ENCODE measurements at places on chromosomes 4 and X.

GRCh38 chr4:48100256-48100655, 33.8 kb downstream of the TXK start:
- no peak for DNase-seq

GRCh38 chrX:132742246-132742645, 216.2 kb downstream of the HS6ST2 start:
- no peak for DNase-seq

GRCh38 chr4:186628058-186628711, 72.8 kb upstream of the MTNR1A start:
- no peak for DNase-seq

GRCh38 chrX:103883533-103883932, 51.5 kb upstream of the RAB9B start:
- DNase-seq = no peak

DNA sequence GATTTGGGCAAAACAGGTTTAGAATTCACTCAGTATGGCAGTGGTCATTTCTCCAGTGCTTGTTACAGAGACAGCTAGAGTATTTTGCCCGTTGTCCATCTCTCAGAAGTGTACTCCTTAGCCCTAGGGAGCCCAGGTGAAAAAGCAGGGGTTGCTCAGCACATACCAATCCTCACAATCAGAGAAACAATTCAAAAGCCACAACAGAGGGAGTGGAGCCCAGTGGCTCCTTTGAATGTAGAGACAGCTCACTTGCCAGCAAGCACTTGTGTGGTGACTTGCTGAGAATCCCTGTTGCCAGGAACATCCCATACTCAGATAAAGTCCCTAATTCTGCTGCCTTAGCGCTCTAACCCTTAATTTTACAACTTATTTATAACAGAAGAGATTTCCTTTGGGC, 1488.3 kb downstream of the RPA4 start:
- DNase-seq = no peak

GRCh38 chrX:69032601-69033000, 132.7 kb downstream of the PJA1 start:
- no peak for DNase-seq

DNA sequence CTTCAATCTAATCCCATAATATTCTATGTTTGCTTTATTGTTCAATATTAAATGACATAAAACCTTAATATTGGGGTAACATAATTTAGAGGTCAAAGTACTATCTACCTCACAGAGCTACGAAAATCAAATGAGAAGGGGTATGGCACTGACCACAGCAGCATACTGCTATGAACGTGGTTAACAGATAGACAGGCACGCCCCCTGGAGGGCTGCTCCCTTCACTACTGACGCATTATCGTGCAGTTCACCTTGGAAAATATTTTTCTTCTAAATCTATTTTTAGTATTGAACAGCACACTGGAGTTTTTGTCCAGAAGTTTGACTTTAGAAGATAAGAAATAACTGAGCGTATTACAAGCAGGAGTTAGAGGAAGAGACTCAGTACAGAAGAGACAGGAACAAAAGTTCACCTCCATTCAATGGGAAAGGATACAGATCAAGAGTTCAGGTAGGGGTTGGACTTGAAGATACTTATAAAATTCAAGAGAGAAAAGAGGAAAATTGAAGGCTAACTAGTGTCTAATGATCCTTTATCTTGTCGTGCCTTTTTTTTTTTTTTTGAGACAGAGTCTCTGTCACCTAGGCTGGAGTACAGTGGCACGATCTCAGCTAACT, 22.7 kb downstream of the MAP9 start:
- peak; percentile 7 for DNase-seq

DNA sequence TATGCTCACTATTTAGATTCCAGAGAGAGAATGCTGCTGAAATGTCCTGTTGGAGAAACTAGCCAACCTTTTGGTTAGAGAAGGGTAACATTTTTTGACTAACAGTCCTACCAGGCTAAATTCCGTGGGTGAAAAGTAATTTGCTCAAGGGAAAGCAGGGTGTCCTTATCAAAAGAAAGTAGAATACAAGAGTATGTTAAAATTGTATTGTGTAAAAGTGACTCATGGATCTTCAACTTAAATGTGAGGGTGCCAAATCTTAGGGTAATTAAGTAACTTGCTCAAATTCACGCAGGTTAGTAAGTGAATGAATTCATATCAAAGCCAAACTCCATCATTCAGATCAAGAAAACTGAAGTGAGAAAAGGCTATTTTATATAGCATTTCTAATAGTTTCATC, 81.7 kb downstream of the PCDH7 start:
- DNase-seq = no peak

GRCh38 chrX:30627818-30628652, 25.2 kb upstream of the GK start:
- no peak for DNase-seq

- DNase-seq = peak; percentile 28
These were observed 43.7 kb downstream of the MAGEA9 start for GRCh38 chrX:149825424-149825823.

DNA sequence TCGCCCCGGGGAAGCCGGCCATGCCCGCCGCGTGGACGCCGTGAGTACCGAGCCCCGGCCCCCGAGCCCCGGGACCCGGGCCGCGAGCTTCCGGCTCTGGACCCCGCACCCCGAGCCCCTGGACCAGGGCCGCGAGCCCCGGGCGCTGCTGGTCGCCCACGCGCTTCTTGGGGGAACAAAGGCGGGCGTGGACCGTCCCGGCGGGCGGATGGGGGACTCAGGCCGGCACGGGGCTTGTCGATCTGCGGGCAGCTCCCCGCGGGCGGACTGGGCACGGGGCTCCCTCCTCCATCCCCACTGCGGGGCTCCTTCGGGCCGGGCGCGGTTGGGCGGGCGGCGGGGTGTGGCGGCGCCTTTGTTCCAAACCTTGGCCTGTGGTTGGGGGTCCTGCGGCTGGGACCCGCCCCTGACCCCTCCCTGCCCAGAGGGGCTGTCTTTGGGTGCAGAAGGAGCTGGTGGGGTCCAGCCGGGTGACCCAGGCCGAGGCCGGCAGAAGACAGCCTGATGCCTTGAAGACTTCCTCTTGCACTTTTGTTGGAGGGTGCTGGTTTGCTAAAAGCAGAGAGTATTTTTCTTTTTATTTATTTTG, 25.2 kb upstream of the ADD1 start:
- no peak for DNase-seq

DNA sequence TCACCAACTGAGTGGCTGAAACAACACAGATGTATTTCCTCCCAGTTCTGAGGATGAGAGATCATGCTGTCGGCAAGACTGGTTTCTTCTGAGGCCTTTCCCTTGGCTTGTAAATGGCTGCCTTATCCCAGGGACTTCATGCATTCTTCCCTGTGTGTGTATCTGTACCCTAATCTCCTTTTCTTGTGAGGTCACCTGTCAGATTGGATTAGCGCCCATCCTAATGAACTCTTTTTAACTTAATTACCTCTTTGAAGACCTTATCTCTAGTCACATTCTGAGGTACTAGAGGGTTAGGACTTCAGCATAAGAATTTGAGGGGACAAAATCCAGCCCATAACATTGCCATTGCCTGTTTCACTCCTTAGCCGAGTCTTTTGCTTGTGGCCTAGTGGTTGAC, 59.5 kb upstream of the TMEM150C start:
- no peak for DNase-seq

GRCh38 chrX:5702890-5703289, 525.8 kb downstream of the NLGN4X start:
- DNase-seq = no peak

GRCh38 chr4:7352486-7352885, 82.2 kb downstream of the PSAPL1 start:
- no peak for DNase-seq

DNA sequence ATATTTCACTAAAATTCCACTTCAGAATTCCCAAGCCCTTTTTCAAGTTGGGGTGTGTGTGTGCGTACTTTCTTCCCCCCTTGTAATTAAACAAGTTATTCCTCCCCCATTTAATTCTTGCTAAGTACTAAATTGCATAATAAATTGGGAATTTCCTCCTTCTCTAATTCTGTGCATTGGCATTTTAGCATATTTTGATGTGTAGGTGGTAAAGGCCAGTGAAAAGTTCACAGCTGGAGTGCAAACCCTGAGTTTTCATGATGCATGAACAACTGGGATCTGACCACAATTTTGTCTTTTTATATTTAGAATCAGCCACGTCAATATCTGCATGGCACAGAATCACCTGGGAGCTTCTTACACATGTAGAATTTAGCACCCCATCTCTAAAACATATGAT, 18.5 kb downstream of the ANXA3 start:
- DNase-seq = no peak

DNA sequence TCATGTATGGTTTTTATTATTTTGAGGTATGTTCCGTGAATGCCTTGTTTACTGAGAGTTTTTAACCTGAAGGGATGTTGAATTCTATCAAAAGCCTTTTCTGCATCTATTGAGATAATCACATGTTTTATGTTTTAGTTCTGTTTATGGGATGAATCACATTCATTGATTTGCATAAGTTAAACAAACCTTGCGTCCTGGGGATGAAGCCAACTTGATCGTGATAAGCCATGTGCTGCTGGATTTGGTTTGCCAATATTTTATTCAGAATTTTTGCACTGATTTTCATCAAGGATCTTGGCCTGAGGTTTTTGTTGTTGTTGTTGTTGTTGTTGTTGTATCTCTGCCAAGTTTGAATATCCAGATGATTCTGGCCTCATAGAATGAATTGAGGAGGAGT, 43.8 kb downstream of the CDX4 start:
- no peak for DNase-seq

DNA sequence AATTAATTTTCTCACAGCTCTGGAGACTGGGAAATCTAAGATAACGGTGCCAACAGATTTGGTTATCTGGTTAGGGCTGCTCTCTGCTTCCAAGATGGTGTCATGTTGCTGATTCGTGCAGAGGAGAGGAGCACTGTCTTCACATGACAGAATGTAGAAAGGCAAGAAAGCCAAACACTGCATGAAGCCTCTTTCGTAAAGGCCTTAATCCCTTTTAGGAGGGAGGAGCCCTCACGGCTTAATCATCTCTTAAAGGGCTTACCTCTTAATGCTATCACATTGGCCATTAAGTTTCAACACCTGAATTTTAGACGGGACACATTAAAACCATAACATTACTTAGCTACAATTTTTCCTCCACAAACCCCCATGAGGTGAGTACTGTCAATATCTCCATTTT, 174.1 kb downstream of the COX18 start:
- no peak for DNase-seq

GRCh38 chr4:123974386-123975149, 578.0 kb downstream of the SPRY1 start:
- no peak for DNase-seq

- DNase-seq = no peak
These were observed 189.6 kb downstream of the FRMPD4 start for GRCh38 chrX:12327836-12328235.

DNA sequence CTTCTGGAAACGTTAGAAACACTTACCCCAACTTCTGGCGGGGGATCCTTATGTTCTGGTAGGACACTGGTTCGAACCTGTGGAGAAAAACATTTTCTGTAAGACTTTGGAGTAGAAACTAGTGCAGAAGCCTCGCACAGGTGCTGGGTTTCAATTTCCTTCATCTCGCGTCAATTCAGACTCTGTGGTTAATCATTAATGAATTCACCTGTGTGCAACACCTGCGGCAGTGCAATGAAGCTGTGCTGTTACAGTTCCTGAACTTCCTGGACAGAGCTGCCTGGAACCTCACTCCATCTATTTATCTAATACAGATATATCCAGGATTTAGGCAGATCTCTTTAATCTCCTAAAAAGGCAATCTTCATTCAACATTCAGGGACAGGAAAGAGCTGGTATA, 531.4 kb downstream of the INPP4B start:
- no peak for DNase-seq

GRCh38 chrX:73964579-73964978, 339.4 kb upstream of the ZCCHC13 start:
- no peak for DNase-seq

- DNase-seq = no peak
These were observed 41.1 kb upstream of the PPARGC1A start for GRCh38 chr4:23930750-23931488.

DNA sequence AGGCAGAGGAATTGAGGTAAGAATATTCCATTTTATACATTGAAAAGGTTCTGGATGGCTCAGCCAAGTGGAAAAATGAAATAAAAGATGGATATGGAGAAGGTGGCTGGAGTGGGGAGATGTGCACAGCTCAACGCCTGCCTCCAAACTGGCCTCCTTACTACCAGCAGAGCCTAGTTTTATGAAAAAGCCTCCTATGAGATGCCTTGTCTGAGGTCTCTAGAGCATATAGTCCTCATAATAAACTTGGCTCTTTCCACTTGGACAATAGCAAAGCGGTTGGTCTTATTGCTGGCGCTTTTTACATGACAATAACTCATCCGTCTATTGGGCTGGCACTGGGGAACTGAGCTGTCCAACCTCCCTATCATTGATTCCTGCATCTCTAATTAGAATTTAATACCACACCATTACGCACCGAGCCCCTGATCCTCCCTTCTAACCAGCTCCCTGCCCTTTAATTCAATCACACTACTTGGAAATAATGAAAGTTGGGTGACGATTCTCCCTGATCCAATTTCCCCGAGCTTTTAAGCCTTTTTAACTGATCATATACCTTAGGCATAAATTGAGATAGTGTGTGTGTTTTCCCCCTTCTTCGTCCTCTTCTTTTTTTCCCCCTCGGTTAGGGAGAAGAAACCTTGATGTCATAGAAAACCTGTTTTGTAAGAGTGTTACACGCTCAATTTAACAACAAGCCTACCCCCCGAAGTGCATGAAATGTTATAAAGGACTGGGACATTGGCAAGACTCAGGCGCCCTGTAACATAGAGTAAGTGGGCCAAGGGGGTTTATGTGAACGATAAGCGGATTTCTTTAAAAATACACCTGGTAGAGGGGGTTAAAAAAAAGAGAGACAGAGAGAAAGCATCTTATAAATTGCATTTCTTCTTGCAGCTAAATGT, at the start of gene PHOX2B:
PHOX2B (minus strand) TSS at position 155 of the 905 bp plus-strand sequence; CDS start at position 40, 115 bp downstream.
- DNase-seq = no peak

DNA sequence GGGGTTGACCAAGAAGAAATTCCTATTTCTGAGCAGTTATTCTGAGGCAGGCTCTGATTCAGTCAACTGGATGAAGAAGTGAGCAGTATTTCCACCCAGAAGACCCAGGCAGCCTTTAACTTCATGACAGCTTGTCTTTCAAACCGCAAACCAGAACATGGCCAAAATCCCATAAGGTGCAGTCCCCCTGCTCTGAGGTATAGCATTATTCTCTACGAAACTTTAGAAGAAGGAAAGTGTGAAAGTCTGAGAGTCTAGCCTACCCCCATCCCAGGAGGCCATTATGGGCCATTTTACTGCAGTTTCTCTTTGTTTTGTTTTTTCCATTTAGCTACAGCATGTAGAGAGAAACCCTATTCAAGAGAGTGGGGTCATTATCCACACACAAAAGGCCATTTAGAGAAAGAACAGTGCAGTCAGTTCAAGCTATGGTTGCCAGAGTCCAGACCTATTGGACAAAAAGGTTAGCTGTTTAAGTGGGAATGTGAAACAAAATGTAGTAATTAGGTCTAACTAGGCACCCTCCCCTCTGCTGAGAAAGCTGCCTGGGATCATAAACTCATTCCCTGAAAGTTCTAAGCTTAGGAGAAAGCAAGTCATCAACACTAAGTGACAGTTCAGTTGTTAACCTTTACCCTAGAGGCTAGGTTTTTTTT, 52.1 kb upstream of the RASGEF1B start:
- no peak for DNase-seq

Data from effector memory CD8-positive, alpha-beta T cell (primary cell).